Urothelium cell line (cell line): ENCODE measurements at places on chromosomes 2 and 18.

DNA sequence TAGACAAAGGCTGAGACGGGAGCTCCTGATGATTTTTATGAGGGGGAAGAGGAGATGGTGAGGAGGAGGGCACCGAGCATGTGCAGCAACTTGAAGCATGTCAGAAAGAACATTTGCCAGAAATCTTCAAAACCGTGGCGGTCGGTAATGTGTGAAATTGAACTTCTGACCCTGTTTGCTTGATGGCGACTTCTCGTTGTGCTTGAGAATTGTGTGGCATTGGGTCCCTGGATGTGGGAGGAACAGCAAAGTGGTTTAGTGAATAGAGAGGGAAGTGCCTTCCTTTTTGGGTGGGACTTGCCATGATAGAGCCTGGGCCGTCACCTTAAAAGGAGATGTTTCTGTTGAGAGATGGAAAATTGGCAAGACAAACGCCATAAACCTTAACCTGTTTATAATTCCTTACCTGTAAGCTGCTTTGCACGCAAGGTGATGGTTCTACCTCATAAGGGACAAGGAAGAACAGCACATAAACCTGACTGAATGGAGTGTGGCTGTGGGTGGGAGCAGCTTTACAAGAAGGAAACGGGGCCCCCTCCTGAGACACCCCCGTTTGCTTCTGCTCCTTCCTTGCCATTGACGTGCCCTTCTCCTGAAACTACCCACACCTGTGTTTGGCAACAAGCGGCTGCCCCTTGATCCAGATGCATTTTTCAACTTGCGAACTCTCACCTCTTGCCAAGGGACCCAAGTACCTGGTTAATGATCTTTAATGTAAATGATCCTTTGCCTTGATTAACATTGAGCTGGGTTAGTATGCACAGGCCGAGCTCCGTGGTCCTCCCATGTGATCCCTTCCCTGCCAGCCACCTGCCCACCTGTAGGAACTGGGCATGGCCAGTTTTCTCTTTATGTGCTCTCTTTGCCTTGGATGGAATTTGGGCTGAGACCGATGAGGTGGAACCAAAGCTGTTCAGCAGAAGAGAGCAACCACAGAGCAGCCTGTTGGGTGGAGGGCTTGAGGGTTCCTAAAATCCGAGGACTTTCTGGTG is 153.2 kb downstream of the NEDD4L start:
- no peak for DNase-seq

DNA sequence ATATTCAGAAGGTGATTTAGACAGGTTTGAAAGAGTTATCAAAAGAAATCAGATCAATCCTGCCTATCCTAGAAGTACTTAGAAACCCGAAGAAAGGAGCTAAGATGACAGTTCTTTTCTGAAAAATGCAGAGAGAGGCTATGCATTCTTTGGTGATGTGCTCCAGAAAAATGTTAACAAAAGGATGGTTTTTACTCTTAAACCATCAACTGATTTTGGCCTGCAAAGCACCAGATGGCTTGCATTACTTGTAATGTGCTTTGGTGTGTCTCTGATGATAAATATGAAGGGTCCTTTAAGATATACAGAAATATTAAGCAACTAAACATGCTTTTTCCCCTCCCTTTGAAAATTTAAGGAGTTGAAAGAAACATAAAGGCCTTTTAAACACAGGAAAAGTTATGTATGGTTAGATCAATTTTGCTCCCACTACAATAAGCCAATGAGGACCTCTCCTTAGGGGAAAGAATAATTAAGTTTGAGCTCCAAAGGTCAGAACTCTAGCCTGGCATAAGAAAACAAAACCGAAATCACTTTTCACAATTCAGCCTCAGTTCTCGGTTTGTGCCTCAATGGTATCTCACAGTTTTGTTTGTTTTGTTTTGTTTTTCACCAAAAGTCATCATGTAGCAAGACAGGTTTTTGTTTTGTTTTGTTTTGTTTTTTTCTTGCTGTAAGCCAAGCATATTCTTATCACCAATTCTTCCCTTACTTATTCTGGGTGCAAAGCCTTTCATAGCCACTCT is 302.4 kb upstream of the NT5C1B start:
- no peak for DNase-seq

- DNase-seq = no peak
Measured at GRCh38 chr2:191983186-191983585, 136.3 kb upstream of the CAVIN2 start.

DNA sequence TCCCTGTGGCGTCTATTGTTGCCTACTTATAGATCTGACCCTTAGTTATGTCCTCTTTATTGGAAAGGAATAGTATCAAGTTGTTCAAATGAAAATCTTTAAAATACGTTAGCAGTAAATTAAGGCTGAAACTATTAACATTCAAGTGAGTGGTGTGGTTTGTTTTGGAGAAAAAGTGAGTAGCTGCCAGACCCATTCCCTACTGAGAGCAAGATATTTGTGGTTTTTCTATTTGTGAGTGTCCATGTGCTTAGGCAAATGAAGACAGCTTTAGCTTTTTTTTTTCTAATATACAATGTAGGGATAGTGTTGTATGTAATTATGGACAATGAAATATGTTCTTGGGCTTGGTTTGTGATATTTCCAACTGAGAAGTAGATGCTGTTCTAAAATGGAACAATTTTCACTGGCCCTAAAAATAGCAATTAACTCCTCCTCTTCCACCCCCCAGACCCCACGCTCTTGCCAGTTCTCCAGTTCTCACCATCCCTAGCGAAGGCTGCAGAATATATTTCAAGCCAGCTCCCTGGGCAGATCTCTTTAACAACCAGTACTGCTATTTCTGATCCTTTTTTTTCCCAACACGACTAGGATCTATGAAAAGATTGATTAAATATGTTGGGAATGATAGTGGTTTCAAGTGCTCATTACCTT is 83.1 kb downstream of the CCDC85A start:
- DNase-seq = no peak

DNA sequence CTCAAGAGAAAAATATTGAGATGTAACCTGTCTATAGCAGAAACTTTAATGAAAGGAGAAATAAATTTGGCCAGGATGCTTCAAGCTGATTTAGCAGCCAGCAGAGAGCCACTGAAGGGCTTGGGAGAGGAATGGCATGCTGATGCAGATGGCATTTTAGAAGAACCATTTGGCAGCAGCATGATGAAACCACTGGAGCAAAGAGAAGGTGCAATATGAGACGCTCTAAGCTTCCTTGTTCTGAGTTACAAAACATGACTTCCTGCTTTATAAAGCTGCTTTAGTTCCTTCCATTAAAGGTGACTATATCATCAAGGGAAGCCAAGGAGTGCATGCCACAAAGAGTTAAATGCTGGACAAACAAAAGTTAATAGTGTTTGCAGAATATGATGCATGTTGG is 189.7 kb downstream of the PID1 start:
- DNase-seq = no peak

GRCh38 chr2:143150287-143150686 is 21.1 kb downstream of the ARHGAP15 start:
- DNase-seq = no peak
